Anterior cingulate cortex (tissue), 58 donors: ENCODE measurements at places on chromosomes 16 and 17.

DNA sequence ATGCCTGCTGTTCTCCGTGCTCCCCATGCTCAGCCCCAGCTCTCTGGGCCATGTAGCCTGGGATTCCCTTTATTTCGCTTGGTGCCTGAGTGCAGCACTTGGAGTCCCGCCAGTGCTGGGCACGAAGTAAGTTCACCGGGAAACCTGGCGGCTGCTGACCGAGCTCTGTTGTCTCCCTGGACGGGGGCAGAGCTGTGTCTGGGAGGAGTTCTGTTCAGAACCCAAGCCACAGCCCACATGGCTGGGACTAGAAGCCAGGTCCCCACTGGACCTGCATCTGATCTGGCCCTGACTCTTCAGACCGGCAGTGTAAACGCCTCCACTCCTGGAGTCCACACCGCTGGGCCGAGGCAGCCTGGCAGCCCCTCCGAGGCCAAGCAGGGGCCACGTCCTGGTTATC is 37.5 kb upstream of the CIBAR2 start:
- peak; percentile 31 for DNase-seq

GRCh38 chr16:13437413-13437795 is 482.6 kb upstream of the ERCC4 start:
- no peak for DNase-seq

DNA sequence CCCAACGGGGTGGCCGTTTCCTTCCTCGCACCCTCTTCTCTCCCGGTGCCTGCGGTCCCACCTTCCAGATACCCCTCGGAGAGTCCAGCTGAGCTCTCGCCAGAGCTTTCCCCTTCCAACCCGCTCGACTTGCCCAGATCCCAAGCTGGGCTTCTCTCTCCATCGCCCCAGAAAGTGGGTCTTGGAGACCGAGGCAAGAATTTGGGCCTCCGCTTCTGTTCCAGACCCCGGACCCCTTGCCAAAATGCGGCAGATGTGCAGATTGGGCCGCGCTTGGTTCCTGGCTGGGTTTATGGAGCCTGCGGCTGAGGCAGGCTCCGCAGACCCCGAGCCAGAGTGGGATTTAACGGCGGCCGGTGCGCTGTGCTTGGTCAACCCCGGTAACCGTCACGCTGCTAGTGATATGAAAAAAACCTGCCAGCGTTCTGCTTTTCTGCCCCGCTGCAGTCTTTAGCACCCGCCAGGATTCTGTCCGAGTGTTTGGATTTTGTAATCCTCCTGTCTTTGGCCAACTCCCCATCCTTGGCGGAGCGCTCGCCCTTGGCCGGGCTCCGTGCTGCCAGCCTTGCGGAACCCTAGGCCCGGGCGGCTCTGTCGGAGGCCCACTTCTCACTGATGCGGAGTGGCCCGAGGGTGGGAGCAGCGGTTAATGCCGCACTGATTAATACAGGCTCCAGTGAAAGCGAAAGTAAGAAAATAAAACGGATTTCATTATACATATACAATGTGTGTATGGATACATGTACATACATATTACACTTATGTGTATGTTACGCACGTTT is 754 bp upstream of the SLFN11 start:
- DNase-seq, result no peak

GRCh38 chr16:1082266-1082951 is 9.9 kb downstream of the SSTR5 start:
- DNase-seq, result no peak

- no peak for DNase-seq
Observed at GRCh38 chr17:77770331-77771105, 188.0 kb upstream of the TNRC6C start.

DNA sequence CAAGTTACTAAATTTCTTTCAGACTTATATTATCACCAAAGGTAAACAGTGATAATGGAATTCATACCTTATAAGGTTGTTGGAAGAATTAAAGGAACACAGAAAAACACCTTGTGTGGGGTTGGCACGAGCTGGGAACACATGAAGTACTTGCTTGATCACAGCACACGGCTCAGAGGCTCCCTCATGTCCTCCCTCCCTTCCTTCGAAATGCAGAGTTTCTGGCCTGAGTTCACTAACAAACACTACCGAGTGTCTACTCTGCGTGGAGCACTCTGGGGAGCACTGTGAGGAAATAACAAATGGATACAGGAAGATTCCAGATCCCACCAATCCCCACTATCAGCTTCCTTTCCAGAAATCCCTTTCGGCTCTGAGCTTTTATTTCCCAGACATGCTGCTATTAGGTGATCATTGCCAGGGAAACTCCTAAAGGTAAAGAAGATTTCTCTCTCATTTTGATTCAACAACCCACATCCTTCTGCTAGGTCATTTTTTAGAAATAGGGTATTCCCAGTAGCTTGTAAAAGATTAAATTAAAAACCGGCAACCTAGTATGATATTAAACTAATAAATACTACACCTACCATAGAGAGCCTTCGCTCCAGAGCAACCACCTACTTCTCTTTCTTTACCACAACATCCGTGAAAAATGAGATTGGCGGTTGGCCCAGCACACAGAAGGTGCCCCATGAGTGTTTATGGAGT is 6.1 kb upstream of the HNF1B start:
- DNase-seq, result no peak

DNA sequence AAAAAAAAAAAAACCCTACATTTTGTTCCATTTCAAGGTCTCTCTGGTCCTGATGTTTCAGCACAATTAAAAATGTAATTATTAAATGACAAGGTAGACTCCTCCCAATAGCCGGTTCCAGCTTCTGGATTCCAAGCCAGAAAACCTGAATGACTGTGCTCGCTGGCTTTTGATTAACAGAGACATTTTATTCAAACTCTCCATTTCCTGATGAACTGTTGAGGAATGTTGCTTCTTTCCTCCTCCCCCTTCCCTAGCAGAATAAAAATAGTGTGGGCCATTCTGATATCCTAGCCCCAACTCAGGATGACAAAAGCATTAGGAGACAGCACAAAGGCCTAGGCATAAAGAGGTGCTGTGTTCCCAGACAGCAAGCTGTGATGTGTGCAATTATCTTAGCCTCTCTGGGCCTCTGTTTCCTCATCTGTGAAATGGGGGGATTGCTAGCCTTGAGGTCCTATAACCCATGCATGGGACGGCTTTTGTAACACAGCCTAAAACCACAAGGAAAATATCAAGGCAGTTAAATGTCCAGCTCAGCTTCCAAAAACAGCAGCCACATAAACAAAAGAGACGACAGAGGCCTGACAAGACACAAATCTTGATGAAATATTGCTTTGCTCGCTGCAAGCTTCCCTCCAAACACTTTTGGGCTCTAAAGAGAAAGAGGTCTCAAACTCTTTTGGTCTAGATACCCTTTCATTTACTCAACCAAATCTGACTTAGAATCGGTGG is 127.2 kb upstream of the RCVRN start:
- no peak for DNase-seq

GRCh38 chr16:57304169-57305061 is 19.9 kb upstream of the PLLP start:
- DNase-seq, result no peak

DNA sequence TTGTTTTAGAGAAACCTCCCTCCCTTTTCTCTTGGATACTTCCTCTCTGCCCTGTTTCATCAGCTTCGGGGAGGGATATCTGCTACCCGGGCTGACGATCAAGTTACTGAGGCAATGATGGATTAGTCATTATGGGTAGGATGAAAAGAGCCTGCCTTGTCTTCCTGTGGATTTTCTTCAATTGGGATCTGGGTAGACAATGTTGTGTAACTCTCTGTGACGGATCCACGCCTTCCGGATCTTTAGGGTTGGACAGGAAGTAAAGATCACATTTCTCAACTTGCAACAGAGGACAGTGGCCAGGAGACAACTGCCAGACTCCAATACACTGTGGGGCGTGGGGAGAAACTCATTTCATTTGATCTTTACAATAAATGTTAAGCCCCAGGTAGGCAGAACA is 11.3 kb upstream of the CHST6 start:
- DNase-seq, result no peak

DNA sequence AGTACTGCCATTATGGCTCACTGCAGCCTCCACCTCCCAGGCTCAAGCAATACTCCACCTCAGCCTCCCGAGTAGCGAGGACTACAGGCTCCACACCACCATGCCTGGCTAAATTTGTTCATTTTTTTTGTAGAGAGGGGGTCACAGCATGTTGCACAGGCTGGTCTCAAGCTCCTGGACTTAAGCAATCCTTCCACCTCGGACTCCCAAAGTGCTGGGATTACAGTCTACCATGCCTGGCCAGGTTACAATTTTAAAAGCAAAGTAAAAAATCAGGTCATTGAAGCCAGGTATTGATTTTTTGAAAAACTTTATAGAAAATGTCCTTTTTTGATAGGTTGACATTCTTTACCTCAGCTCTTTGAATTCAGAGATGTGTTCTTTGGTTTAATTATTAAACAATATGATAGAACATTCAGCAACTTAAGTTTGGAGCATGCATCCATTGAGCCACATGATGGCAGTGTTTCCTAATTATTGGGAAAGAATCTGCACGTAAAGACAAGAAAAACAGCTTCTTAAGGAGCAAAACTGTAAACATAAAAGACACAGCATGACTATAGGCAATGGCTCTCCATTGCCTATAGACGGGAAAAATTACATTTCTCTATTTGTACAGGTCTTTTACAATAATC is 1.7 kb upstream of the SLC16A11 start:
- DNase-seq, result no peak

DNA sequence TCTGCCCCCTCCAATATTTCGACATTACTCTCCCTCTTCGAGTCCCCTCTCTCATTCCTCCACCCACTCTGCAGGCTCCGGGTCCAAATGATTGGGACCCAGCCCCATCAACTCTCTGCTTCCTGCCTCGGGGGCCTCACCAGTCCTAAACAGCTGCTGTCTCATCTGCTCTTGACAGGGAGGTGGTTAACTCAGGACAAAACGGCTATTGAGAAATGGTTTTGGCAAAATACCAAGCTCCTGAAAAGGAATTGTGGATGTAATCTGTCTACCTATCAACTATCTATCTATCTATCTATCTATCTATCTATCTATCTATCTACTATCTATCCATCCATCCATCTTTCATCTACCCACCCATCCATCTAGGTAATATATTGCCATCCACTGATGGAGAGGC is 2.2 kb downstream of the CD300H start:
- DNase-seq, result no peak

DNA sequence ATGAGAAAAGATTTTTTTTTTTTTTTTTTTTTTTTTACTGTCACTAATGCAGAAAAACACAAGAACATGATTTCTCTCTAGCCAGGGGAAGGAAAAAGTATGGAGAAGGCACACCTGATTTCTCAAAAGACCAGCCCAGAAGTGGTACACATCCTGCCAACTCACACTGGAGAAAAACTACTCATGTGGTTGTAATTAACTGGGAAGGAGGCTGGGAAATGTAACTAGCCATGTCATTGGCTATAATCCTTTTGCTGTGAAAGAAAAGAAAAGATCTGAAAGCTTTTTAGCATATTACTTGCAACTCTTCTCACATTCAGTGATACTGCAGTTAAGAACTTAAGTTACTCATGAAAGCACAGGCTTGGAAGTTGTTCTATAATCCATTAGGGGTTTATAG is 195.9 kb upstream of the PMFBP1 start:
- no peak for DNase-seq

DNA sequence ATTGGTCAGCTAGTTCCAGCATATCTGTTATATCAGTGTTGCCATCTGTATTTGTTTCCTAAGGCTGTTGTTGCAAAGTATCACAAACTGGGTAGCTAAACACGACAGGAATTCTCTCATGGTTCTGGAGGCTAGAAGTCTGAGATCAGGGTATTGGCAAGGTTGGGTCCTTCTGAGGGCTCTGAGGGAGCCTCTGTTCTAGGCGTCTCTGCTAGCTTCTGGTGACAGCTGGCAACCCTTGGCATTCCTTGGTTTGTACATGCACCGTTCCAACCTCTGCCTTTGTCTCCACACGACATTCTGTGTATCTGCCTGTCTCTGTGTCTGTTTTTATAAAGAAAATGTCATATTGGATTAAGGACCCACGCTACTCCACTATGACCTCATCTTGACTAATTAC is 219.9 kb upstream of the NLRP1 start:
- no peak for DNase-seq
